Astrocyte of the spinal cord (primary cell): ENCODE measurements at places on chromosomes 3 and 15.
A peak's percentile ranks its signal among the peaks of the same experiment; 100 is the strongest.

GRCh38 chr15:32763295-32763694 is 45.5 kb downstream of the GREM1 start:
- DNase-seq = no peak

GRCh38 chr3:110174908-110175307 is 837.6 kb upstream of the DPPA4 start:
- DNase-seq = no peak

GRCh38 chr3:146903927-146904326 is 298.8 kb upstream of the PLSCR5 start:
- DNase-seq = peak; percentile 15

DNA sequence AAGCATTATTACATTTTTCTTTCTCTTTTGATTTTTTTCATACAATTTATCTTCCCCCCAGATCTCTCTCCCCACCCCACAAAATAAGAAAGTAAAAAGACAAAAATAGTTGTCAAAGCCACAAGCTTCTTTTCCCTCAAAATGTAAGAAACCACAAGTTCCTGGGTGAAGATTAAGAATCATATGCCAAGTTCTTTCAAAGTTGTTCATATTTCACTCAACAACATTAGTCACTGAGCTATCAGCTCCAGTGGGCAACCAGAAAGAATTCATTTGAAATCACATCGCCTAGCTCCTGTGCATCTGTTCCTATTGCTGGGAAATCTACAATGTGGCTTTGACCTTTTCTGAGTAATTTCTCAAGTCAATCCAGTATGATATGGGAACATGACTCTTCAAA is 681.6 kb upstream of the ARPP21 start:
- DNase-seq = peak; percentile 83

GRCh38 chr3:385151-385550 is 188.6 kb downstream of the CHL1 start:
- peak; percentile 6 for DNase-seq

GRCh38 chr3:125958511-125959316 is 10.3 kb upstream of the ROPN1B start:
- no peak for DNase-seq

GRCh38 chr15:42139596-42139995 is 16.8 kb downstream of the PLA2G4F start:
- DNase-seq = no peak

DNA sequence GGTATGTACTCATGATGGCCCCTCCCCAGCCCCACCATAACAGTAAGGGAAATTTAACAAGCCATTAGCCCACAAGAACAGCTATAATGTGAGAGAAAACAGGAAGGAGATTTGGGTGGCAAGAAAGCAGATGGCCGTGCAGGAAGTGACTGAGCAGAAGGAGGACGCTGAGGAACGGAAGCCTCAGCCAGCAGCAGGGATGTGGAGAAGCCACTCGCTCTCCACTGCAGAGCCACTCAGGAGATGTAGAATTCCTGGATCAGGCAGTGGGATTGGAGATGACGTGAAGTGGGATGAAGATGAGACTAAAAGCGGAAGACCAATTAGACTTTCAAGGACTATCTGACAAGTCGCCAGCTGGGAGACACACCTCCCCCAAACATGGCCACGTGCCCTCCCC is 31.2 kb downstream of the PRR23E start:
- DNase-seq = no peak

DNA sequence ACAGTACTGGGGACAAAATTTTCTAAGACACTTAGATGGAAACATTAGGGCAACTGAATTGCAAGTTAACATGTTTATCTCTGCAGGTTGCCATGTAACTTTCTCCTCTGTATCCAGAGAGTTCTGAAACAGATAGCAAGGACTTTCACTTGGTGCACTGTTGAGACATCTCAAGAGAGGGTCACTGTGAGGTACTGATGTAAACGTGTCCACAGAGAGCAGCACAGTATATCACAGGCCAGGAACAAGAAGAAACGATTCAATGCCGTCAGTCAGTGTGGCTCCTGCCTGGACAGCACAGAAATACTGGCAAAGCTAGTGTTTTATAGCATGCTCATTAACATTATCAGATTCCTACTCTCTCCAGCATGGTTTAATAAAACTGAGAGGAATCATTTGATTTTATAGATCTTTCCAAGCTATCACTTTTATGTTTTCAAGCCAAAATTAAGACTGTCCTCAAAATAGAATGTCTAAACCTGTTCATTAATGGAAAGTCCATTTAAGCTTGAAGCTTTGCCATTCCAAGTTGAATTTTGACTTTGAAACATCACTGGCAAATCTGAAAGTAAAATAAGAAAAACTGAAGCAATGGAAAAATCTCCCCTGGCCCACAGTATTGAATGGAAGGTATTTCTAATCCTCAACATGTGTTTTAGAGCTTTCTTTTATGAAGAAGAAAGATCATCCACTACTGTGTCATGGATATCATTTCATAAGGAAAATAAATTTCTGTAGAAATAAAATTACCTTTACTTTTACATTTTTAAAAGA is 102.7 kb downstream of the IMPG2 start:
- DNase-seq = no peak

- DNase-seq = no peak
Observed at GRCh38 chr3:48662145-48662752, 437 bp downstream of the CELSR3 start.

DNA sequence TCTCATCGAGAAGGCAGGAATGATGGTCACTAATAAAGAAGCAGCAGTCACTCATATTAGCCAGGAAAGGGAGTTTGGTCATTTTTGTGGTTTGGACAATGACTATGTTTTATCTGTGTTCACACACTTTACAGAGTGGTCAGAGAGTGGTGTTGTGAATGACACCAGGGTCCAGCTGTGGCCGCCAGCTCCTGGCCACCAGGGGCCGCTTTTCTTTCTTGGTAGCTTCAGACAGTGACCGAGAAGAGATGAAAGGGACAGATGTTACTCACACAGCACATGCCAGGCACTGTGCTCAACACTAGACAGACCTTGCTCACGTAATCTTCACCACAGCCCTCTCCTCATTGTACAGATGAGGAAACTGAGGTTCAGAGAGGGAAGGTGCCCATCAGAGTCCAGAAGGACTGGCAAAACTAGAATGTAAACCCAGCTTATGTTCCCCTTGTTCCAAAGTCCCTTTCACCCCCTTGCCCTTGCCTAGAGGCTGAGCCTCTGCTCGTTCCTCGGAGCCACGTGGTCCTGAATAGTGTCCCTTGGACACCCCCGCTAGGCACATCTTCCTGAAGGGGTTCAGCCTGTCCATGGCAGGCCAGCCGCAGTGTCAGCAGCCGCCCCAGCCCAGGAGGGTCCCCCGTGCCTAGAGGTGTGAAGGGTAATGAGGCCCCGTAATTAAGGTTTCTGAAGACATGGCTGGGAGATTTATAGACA is 55.6 kb downstream of the CYP11A1 start:
- DNase-seq = no peak

- DNase-seq = peak; percentile 53
Observed at GRCh38 chr15:73631915-73632669, 1.1 kb downstream of the NPTN start.

DNA sequence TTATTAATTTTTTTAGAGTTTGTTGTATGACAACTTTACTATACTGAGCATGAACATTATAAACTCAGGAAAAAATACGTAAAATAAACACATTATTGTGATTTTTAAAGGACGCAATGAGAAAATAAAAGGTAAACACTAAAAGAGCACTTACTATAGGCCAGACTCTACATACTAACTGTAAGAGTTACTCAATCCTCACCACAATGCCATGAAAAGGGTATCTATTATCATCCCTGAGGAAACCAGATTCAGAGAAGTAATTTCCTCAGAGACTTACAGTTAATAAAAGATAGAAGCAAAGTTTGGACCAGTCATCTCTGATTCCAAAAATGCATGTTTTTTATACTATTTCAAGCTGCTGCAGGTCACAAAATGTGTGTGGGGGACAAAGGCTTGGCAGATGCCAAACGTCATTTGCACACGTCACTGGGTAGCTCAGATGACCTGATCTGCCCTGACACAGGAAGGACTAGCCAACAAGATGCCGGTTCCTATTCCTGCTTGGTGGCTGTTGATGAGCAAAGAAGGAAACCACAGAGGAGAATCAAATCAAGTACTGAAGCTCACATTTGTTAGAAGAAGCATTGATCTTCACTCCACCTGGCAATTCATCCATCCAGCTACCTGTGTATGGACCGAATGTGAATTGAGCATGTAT is 42.3 kb downstream of the KLHL6 start:
- DNase-seq = no peak

GRCh38 chr15:73972984-73973682 is 19.0 kb downstream of the STOML1 start:
- DNase-seq = peak; percentile 83

DNA sequence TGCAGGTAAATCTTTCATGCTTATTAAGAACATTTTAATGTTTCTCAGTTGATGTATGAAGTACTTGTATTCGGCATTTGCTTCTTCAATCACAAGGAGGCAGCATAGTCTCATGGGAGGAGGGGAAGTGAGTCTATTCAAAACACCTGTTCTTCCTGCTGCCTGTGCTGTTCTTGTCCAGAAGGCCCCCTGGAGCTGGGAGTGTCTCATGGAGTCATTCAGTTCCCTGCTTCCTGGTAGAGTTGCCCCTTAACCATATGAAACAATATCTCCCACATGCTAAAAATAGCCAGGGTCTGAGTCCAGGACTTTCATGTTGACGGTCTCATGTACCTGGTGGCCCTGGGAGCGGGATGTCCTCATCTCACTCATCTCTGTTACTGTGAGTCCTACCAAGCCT is 15.5 kb upstream of the PPP1R2 start:
- DNase-seq = no peak

GRCh38 chr15:63948971-63949370 is 97.3 kb downstream of the DAPK2 start:
- DNase-seq = no peak

GRCh38 chr15:41499109-41499851 is 5.6 kb downstream of the ITPKA start:
- DNase-seq = no peak

DNA sequence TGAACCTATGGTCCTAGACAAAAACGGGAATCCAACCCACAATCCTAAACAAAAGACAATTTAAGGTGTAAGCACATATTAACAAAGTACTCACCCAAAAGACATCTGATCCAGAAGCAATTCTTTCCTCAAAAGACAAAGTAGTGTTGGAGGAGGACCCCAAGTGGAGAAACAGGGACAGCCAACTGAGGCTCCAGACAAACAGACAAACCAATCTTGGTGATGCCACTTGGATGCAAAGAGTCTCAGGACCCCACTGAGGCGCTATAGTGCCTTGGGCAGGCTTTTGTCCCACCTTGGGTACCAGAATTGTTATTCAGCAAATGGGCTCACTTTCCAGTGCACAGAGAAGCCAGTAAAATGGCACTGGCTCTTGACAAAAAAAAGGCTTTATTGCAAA is 613.8 kb downstream of the DIPK2A start:
- no peak for DNase-seq

DNA sequence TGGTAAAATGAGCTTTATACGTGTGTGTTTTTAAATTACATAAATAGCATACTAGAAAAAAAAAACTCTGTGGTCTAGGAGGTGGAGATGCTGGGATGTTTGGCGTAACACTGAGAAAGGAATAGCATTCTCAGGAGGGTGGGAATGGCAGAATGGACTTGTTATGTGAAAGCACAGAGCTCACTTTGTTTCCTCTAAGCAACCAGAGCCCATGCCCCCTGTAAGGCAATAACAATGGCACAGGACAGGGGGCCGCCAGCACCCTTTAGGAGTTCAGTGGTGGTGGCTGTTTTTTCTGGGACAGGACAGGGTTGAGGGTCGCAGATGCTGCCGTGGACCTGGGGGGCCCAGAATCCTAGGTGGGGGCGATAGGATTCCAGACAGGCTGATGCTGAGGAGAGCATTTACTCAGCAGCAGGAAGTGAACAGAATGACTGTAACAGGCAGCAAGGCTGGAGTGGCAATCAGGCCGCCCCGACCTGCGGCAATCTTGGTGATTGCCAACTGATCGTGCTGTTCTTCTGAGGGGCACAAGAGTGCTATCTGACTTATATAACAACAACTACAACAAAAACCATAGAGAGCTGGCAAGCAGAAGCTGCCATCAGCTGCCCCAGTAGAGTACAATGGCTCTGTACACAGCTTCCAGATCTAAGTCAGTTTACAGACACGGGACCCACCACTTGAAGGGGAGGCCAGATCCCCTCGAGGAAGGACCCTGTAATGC is 160.4 kb downstream of the UACA start:
- DNase-seq = no peak

- DNase-seq = no peak
Observed at GRCh38 chr15:80662129-80662528, 33.0 kb upstream of the ABHD17C start.

- DNase-seq = no peak
Observed at GRCh38 chr3:151625086-151625485, 108.6 kb upstream of the AADACL2 start.

- DNase-seq = peak; percentile 47
Observed at GRCh38 chr3:141401573-141402475, 33.5 kb downstream of the ZBTB38 start.

DNA sequence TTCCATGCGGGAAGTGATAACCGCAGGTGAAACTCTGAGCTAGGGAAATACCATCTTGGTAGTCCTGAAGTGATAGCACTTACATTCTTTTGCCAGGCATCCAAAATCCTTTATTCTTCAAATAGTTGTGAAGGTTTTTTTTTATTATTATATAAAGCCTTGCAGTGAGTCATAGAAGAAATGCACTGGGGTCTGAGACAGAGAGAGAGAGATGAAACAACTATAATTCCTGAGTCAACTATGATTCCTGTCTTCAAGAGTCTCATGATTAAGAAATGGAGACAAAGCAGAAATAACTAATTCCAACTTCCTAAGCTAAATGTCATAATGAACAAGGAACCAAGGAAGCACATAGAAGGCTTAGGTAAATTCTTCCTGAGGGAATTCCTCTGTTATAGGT is 495.6 kb downstream of the LPP start:
- DNase-seq = peak; percentile 52

DNA sequence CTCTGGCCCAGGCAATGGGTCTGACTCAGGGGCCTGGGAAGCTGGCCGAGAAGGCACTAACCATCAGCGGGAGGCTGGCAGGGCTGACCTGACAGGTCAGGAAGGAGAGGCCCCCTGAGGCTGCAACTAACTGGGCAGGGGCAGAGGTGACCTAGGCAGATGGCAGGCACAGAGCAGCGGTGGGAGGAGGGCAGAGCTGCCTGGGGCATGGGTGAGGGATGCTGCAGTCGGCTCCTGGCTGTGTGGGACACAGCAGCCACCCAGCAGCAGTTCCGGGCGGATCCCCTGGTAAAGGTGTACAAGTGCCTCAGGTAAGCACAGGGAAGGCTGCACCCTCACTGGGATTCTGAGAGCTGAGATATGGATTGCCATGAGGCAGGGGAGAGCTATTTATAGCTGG is 236.1 kb downstream of the OCA2 start:
- DNase-seq = no peak
